ENCODE measurements at places on chromosomes 16 and 17.

- peak; percentile 41 for DNase-seq
Measured at GRCh38 chr17:46851029-46851741, at the start of gene WNT9B. Gene WNT9B, plus strand, starts transcription at chr17:46851583. Its CDS starts 56 bp downstream, at chr17:46851639.

GRCh38 chr17:81575836-81576235, 23.7 kb upstream of the FAAP100 start:
- DNase-seq: no peak

DNA sequence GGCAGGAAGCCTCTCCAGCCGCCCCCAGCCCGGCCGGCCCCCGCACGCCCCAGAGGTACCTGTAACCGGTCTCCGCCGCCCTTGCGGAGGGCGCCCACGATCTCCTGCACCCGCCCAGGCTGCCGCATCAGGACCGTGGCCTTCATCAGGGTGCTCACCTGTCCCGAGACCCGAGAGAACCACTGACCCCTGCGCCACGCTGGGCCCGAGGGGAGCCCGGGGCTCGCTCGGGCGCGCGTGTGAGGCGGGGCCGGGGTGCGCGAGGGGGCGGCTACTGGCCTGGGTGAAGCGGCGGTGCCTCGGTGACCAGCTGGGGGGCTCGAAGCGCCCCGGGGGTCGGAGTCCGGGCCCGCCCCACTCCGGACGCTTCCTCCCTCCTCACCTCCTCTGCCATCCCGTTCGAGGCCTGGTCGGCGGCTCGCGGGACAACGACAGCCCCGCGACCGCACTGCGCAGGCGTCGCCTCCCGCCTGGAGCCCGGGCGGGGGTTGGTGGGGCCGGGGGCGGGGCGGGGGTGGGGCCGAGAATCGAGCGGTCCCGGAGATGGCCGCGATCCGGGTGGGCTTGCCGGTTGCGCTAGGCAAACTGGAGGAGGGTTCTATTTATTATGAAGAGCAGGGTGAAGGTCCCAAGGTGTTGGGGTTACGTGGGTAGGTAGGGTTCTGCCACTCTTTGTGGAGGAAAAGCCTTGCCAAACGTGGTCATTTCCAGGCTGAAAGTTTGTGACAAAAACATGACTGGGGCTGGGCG, at the start of gene NT5C3B:
Gene NT5C3B, minus strand, starts transcription at position 433 of the 750 bp plus-strand sequence. Its CDS starts 39 bp downstream, at position 394.
- peak; percentile 42 for DNase-seq

DNA sequence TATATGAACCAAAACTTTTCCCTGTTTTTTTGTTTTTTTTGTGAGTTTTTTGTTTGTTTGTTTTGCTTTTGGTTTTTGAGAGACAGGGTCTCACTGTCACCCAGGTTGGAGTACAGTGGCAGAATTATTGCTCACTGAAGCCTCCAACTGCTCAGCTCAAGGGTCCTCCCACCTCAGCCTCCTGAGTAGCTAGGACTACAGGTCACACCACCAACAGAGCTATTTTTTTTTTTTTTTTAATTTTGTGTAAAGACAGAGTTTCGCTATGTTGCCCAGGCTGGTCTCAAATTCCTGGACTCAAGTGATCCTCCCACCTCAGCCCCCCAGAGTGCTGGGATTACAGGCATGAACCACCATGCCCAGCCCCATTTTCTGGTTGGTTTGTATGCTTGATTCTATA, 28.6 kb downstream of the CMTM4 start:
- no peak for DNase-seq

GRCh38 chr17:39769974-39770587, 32.3 kb downstream of the GRB7 start:
- peak; percentile 36 for DNase-seq

- no peak for DNase-seq
Measured at GRCh38 chr16:52489894-52490293, 57.0 kb downstream of the TOX3 start.

DNA sequence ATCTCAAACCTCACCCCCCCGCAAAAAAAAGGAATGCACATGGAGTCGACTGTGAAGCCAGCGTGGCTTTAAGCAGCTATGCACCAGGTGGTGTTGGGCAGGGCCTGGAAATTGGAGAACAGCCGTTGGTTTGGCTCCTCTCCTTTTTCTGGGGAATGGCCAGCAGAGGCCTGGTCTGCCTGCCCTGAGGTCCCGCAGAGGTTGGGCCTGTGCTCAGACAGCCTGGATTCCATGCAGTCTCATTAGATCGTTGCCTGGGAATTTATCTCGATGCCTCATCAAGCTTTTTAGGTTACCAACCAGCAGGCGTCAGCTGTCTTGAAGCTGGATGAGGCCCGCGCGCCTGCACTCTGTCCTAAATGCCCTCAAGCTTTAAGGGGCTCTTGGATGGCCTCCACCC, 9.8 kb downstream of the SLC12A3 start:
- DNase-seq: no peak

DNA sequence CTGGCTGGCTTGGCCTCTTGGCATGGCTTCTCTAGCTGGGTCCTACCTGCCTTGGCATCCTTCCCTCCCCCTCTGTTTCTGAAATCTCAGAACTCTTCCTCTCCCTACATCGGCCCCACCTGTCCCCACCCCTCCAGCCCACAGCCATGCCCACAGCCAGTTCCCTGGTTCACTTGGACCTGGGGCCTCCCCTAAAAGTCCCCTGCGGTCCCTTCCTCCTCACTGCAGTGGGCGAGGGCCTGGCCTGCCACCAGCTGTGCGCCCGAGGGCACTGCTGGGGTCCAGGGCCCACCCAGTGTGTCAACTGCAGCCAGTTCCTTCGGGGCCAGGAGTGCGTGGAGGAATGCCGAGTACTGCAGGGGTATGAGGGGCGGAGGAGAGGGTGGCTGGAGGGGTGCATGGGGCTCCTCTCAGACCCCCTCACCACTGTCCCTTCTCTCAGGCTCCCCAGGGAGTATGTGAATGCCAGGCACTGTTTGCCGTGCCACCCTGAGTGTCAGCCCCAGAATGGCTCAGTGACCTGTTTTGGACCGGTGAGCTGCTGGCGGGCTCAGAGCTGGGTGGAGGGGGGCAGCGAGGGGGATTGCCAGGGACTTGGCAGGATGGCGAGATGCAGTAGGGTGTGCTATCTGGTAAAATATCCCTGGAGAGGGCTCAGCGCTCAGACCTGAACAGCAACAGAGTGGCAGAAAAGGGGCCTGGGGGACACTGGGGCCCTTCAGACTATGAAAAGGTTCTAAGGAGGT, 14.1 kb downstream of the MIEN1 start:
- no peak for DNase-seq

DNA sequence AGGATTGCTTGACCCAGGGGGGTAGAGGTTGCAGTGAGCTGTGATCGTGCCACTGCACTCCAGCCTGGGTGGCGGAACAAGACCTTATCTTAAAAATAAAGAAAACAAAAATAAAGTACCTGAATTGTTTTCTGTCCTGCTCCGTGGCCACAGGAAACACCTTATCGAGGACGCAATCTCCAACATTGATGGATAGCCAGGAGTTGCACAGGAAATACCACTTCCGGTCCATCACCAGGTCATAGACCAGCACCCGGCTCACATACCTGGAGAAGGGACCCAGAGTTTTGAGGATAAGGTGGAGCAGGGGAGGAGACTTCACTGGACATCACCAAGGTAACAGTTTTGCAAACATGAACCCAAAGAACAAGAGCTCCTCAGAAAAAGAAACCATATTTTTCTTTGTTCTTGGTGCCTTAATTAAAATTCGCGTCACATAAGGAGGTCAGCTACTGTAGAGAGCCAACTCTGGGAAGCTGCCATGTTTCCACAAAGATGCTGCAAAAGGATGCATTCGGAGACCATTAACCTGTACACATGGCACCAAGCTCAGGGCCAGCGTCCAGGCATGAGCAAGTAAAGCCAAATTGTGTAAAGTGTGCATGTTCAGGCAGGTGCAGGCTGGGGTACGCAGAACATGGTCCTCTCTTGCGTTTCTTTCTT, 55.6 kb upstream of the GCSH start:
- no peak for DNase-seq

- peak; percentile 50 for DNase-seq
Measured at GRCh38 chr16:85717393-85718152, 28.8 kb upstream of the GINS2 start.

DNA sequence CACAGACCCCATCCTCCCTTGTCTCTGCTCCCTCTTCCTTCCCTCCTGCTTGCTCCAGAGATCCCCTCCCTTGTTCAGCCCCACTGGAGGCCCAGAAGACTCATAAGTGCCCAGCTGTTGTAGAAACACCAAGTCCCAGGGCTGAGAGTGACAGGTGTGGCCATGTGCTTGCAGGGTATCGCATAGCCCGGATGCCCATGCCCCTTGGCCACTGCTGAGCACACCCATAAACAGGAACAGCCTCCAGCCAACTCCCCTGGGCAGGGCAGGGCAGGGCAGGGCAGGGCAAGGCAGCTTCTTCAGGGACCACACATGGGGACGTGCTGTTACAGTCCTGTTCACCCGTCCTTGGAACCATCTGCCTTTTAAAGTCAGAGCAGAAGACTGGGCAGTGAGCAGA, 2.0 kb downstream of the CACNG1 start:
- DNase-seq: no peak

DNA sequence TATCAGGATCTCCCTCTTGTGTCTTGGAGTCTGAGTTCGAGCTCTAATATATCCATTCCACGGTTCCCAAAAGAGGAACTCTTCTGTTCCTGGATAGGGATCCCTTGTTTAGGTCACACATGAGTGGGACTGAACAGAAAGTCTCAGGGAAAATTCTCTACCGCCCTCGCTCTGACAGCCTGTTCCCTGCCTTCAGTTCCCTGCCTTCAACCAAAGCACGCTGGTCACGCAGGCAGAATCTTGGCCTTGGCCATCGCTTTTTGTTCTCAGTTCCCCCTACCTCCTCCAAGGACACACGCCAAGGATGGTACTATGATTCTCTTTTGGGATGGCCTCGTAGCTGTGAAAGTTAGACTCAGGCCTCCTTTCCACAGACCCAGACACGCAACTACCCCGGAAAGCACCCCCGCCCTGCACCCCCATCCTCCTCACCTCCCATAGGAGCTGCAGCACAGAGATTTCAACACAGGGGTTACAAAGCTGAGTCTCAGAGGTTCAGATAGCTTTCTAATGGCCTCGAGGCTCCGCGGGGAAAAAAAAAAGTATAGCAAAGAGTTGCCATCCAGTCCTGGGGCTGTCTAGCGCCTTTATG, 1.5 kb upstream of the SHISA6 start:
- no peak for DNase-seq

DNA sequence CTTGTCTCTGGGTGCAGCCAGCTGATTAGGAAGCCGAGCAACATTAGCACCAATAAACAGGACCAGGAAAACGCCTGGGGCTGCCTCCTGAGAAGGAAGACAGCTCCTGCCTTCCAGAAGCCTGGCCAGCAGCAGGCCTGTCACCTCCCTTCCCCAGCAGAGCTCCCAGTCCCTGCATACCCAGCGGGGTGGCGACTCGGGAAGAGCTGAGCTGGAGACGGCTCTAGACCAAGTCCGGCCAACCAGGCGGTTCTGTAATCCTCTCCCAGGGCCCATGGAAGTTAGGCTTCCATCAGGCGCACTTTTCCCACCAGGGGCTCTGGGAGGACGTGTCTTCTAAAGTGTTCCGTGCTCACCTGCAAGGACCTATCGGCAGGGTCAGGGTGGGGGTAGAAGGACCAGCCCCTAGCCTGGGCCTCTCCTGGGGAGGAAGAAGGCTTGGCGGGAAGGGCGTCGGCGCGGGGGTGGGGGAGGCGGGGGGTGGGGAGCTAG, 12.0 kb upstream of the CLUH start:
- no peak for DNase-seq

DNA sequence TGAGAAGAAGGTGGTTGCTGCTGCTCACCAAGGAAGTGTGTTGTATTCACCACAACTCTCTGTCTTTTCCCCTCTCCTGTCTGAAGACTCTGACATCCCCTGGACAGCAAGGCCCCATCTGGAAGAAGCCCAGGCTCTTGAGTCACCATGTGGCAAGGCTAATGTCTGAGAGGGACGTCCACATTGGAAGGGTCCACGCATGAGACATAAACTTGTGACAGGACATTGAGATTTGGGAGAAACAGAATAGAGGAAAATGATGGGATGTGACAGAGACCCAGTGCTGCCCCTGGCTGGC, 176.5 kb downstream of the IRF8 start:
- no peak for DNase-seq

DNA sequence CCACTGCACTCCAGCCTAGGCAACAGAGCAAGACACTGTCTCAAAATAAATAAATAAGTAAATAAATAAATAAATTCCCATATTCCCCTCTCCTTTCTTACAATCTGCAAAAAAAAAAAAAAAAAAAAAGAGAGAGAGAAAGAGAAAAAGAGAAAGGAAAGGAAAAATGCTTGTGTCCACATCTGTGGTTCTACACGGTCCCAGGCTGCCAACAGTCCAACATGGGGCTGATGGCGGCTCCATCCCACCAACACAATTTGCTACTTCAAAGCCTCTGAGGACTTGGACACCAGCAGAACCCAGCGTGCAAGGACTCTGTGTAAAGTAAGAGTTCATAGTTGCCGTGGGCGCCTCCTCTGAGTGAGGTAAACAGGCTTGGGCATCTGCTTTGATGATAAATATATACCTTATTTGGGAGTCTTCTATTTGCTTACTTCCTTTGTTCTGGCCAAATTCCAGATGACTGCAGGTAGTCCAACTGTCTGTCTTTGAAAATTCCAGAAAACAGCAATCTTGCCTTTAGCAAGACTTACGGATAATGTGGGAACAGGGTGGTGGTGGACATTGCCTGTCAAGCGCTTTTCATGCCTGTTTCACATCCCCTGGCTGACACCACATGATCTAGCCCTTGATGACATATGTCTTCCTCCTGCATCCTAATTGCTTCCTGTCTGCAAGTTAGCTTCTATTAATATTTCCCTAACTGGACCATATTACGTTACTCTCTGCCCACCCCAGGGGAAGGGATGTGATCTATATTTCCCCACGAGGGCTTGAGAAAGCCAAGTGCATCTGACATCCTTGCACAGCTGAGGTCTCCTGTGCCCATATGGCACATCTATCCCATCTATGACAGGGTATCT, 10.1 kb downstream of the LITAF start:
- no peak for DNase-seq

GRCh38 chr17:54901230-54901822, 674 bp downstream of the TOM1L1 start:
- DNase-seq: peak; percentile 29

GRCh38 chr16:3038256-3038655, 1.5 kb upstream of the BICDL2 start:
- DNase-seq: no peak

DNA sequence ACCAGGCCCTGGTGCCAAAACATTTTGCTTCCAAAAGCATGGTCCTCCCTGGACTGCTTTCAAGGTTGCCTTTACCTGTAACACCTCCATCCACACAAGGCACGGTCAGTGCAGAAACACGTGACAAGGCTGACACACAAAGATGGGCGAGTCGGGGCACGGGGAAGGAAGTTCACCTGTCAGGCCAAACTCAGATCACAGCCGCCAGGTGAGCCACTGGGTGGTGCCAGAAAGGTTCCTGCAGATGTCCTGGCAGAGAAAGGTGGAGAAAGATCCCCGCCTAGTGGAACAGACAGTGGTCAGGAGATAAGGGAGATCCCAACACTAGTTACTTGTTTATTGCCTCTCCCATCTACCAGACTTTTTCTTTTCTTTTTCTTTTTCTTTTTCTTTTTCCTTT, 155.3 kb downstream of the AIPL1 start:
- DNase-seq: no peak

- no peak for DNase-seq
Measured at GRCh38 chr17:37607637-37608331, 1.4 kb downstream of the SYNRG start.

- DNase-seq: no peak
Measured at GRCh38 chr17:21285164-21286065, 904 bp downstream of the MAP2K3 start.

- DNase-seq: no peak
Measured at GRCh38 chr17:71168053-71168741, 952.6 kb upstream of the SOX9 start.

GRCh38 chr17:65122836-65123756, 14.1 kb upstream of the RGS9 start:
- peak; percentile 83 for DNase-seq

- no peak for DNase-seq
Measured at GRCh38 chr17:19242926-19243325, 5.8 kb downstream of the EPN2 start.

GRCh38 chr17:39765175-39765574, 27.4 kb downstream of the GRB7 start:
- no peak for DNase-seq
